GM20000 (cell line): ENCODE measurements at places on chromosomes 12 and 14.

DNA sequence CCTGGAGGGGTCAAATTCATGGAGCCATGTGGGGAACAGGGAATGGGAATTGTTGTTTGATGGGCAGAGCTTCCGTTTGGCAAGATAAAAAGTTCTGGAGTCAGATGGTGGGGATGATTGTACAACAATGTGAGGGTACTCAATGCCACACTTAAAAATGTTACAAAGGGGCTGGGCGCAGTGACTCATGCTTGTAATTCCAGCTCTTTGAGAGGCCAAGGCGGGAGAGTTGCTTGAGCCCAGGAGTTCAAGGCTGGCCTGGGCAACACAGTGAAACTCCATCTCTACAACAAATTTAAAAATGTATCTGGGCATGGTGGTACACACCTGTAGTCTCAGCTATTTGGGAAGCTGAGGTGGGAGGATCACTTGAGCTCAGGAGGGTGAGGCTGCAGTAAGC, 66.0 kb upstream of the DIO3 start:
- no peak for DNase-seq

- no peak for DNase-seq
Observed at GRCh38 chr12:11771895-11772502, 122.5 kb downstream of the ETV6 start.

DNA sequence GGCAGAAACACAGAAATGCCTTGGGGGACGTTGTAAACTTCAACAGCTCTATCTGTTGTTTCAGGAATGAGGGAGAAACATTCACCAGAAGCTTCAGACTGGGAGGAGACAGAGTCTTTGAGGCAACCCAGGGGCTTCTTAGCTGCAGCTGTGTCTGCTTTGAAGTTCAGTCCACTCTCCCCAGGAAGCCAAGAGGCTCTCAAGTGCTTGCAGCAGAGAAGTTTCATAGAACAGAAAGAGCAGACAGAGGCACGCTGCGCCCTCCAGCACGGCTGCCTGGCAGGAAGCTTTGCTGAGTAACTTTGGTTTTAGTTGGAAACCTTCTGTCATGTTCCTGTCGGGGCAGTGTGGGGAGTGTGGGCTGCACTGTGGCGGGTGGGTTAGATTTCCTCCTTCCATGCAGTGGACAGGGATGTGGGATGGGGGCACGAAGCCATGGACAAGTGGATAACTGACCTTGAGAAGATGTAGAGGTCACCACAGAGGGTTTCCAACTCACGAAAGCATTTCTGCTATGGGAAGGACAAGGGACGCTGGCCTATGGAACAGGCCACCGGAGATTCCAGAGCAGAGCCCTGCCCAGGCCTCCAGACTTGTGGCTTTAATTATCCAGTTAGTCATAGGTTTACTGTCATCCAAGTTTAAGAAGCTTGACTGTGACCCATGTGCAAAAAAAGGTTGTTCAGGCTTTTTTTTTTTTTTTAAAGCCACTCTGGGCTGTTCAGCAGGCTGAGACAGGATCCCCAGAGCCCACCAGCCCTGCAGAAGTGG, 107.7 kb downstream of the ARF6 start:
- peak; percentile 62 for DNase-seq

DNA sequence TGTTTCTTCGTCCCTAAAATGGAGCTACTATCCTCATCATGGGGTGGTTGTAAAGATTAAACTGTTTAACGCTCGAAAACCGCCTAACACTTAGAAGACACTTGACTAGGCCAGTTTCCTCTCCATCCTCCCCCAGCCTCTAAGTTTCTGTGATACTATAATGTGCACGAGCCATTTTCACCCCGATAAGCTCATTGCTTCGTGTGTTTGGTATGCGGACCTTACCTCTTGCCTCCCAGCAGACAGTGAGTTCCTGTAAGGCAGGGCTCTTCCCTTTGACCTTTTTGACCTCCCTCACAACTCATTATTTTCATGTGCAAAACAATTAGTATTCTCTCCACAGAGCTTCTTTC, 499 bp upstream of the GXYLT1 start:
- no peak for DNase-seq

GRCh38 chr14:32938719-32939253, at the start of gene NPAS3:
NPAS3 (plus strand) TSS chr14:32938879.
- DNase-seq = peak; percentile 68

DNA sequence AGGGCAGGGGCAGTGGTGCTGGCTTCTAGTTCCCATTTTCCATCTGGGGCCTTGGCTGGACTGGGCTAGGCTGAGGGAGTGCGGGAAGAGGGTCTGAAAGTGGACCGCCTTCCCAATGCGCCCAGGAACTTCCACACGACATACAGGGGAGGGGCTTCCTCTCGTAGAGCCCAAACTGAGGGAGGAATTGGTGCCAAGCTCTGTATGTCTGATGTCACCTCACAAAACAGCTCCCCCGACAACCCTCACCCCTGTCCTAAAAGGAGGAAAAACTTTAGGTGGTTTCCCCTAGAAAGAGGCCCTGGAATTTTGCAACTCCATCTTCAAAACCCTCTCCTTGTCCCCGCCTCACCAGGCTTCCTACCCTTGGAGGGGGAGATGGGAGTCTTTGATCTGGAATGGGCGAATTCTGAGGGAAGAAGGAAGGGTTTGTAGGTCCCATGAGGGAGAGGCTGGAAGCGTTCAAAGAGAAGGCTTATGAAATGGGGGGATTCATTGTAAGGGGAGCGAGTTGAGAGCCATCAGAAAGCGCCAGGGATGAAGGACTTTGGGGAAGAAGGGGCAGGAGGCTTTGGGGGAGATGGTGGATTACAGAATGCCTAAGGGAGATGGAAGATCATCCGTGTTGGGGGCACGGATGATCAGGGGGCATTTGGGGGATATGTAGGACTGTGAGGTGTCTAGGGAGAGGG, 844 bp downstream of the GLTP start:
- no peak for DNase-seq

DNA sequence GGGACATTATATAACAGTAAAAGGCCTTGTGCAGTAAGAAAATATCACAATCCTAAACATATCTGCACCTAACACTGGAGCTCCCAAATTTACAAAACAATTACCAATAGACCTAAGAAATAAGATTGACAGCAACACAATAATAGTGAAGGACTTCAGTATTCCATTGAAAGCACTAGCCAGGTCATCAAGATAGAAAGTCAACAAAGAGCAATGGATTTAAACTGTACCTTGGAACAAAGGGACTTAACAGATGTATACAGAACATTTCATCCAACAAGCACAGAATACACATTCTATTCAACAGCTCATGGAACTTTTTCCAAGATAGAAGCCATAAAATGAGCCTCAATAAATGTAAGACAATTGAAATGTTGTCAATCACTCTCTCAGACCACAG, 209.5 kb upstream of the ARHGAP5 start:
- no peak for DNase-seq

GRCh38 chr12:101230547-101230946, 20.5 kb upstream of the SLC5A8 start:
- DNase-seq = no peak

GRCh38 chr12:64780132-64780530, 20.9 kb upstream of the GNS start:
- no peak for DNase-seq
